Fibroblast of mammary gland (primary cell): ENCODE measurements at places on chromosomes 11 and 22.

DNA sequence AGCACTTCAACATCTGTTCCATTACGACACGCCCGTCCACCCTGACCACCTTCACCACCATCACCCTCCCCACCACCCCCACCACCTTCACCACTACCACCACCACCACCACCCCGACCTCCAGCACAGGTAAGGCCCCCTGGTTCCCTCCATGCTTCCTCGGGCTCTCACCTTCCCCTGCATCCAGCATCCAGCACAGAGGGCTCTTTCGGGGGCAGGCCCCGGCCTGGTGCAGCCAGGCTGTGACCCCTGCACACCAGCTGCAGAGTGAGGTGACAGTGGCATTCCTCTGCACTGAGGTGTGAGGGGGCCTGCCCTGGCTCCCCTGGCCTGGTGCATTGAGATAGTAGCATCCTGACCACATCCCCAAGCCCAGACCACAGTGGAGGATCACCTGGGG, 18.2 kb downstream of the MUC2 start:
- no peak for DNase-seq

DNA sequence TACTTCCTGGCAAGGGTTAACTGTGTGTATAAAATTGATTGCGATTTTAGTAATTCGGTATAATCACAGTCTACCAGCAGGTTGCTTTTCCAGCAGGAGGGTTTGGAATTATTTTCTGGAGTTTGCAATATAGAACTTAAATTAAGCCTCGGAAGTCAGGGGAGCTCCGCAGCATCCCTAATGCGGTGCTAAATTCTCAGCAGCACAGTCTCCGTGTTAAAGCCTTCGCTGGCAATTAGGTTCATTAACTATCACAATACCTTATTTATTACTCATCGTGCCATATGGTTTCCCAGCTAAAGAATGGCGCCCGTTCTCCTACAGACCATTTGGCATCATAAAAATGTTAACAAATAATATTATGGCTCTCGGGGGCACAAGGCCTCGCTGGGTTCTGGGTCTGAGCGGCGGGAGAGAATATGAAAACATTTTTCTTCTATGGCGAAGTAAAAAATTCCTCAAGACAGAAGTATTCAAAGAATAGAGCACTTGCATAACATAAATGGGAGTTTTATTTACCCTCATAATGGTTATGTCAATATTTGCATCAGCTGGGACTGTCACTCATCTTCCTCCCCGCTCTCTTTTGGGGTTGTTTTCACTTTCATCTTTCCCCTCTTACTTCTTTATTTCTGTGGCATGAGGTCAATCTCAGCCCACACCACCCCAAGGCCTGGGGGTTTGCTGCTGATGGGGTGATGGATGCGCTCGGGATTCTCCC, 28.1 kb upstream of the ZBTB16 start:
- no peak for DNase-seq

DNA sequence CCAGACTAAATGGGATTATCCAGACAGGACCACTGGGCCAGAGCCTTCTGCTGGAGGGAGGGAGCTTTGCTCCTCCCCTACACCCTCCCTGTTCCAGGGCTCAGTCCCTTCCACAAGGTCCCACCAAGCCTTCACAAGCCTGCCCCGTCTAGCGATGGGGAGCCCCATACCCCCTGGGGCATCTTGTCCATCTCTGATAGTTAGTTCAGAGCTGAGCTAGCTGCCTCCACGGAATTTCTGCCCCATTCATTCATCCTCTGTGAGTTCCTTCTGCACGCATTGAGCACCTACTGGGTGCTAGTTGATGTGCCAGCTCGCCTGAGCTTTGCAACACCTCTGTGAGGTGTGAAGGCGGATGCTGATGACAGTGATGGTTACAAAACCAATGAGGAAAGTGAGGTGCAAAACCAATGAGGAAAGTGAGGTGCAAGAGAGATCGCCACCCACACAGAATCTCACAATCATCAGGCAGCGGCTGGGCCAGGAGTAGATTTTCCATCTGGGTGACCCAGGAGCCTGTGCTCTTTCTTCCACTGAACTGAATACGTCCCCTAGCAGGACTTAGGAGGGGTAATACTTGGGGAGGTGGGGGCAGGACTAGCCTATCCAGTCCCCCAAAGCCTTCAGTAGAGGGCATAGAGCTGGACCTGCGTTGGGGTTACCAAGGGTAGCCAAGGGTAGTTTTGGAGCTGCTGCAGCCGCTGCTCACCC, 21.5 kb upstream of the CBX7 start:
- no peak for DNase-seq

GRCh38 chr22:42371099-42371498, 61.1 kb downstream of the NFAM1 start:
- DNase-seq: no peak

GRCh38 chr11:113979431-113979830, 4.5 kb downstream of the HTR3A start:
- peak; percentile 4 for DNase-seq

GRCh38 chr22:41417622-41418390, 28.8 kb downstream of the TOB2 start:
- no peak for DNase-seq

DNA sequence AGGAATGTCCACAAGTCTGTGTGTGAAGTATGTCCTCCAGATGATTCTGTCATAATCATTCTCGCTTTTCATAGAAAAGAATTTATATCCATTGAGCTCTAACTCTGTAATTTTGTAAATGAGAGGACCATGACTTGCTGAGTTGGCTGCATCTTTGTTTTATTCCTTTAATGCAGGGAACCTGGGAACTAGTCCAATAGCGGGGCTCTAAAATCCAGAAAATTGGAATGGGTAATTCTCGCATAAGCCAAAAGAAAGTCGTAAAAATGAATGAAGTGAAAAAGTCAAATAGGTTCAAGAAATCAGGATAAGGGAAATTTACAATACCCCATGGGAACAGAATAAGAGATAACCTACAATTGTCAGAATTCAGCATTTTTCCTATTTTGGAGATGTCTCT, 232.5 kb downstream of the RAB38 start:
- DNase-seq: no peak

GRCh38 chr11:132312701-132313111, 942.3 kb downstream of the NTM start:
- DNase-seq: peak; percentile 4

DNA sequence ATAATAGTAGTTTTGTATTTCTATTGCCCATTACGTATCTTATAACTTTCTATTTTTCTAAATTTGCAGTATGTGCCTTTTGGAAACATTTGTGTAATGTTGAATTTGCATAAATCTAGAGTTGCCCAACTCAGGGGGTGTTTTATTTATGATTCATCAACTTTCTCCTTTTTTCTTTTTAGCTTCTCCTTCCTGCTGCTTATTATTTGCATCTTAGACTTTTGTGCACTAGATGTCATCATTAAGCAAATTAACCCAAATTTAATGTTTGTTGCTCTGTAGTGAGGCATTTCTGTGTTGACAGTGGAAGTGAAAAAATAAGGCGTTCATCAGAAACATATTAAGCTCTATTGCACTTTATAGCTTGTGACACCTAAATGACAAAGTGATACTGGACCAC, 56.2 kb upstream of the ZBED5 start:
- no peak for DNase-seq

GRCh38 chr11:99925968-99926367, 761.1 kb upstream of the ARHGAP42 start:
- no peak for DNase-seq

- DNase-seq: no peak
Measured at GRCh38 chr11:127521413-127521812, 520.8 kb upstream of the KIRREL3 start.

- peak; percentile 95 for DNase-seq
Measured at GRCh38 chr11:119361056-119361787, 14.7 kb upstream of the MFRP start.

DNA sequence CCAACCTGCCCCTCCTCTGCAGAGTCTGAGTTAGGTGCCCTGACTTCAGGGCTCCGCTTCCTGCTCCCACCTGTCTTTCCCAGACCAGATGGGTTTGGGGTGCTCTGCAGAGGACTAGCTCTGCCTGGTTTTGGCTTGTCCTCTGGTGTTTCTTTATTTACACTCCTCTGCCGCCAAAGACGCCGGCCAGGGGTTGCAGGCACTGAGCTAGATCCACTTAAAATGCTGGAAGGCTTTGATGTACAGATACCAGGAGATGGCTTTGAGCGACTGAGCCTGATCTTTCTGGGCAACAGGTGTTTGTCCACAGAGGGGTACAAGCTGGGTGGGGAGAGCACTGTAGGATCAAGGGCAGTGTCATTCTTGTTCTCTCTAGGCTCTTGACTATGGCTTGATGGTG, 3.9 kb downstream of the SELENOH start:
- no peak for DNase-seq

- no peak for DNase-seq
Measured at GRCh38 chr11:130458410-130458729, 9.9 kb downstream of the ADAMTS15 start.

DNA sequence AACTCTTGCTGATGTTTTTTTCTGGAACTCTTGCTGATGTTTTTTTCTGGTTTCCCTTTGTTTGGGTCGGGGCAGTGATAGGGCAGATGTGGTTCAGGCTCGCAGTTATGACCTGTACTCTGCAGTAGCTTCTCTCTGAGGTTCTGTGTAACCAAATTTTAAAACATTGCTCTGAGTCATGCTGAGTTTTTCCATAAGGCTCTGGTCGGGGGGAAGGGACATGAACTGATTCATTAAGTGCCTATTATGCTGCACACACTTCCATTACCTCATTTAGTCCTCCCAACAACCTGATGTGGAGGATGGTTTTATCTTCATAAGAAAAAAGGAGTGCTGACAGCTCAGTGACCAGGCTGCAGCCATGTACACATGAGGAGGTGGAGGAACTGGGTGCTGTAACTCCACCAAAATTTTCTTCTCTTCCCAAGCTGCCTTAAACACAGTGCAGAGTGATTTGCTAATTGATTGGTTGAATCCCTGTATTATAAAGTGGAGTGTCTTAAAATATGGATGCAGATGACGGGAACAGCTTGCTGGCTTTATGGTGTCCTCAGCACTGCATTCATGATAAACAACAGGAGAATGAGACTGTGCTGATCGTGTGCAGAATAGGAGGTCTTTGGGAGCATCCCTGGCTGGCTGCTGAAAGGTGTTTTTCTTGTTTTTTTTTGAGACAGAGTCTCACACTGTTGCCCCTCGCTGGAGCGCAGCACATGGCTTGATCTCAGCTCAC, 19.1 kb downstream of the TNRC6B start:
- DNase-seq: peak; percentile 98

GRCh38 chr11:2930704-2931419, 1.6 kb upstream of the PHLDA2 start:
- peak; percentile 29 for DNase-seq

GRCh38 chr11:109132539-109132938, 289.5 kb upstream of the C11orf87 start:
- DNase-seq: no peak

GRCh38 chr11:43998308-43998707, 49.5 kb upstream of the ACCSL start:
- DNase-seq: no peak

DNA sequence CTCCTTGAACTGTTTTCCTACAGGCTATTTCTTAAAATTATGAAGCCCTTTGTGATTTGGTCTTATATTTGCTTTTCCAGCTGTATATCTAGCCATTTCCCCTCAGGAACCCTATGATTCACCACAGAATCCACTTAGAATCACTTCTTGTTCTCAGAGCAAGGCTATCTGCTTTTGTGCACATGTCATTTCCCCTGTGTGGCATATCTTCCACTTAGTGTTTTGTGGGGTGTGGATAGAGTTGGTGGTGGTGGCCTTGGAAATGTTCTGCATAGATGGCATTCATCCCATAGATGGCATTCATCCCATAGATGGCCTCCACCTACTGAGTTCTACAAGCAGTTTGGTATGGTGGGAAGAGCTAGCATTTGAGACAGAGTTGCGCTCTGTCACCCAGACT, 44.7 kb downstream of the SWAP70 start:
- no peak for DNase-seq

DNA sequence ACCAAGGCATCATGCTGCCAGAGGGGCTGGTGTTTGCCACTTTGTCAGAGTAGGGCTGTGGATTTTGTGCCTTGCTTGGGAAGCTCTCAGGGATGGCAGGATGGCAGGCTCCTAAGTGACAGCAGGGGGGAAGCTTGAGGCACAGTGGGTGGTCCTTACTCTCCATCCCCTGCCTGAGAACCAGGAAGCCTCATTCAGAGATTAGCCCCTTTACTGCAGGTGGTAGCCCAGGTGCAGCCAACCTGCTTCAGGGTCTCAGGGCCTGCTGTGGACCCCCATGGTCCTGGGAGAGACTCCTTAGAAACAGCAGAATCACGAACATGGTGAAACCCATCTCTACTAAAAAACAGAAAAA, 8.9 kb upstream of the ST3GAL4 start:
- DNase-seq: no peak

DNA sequence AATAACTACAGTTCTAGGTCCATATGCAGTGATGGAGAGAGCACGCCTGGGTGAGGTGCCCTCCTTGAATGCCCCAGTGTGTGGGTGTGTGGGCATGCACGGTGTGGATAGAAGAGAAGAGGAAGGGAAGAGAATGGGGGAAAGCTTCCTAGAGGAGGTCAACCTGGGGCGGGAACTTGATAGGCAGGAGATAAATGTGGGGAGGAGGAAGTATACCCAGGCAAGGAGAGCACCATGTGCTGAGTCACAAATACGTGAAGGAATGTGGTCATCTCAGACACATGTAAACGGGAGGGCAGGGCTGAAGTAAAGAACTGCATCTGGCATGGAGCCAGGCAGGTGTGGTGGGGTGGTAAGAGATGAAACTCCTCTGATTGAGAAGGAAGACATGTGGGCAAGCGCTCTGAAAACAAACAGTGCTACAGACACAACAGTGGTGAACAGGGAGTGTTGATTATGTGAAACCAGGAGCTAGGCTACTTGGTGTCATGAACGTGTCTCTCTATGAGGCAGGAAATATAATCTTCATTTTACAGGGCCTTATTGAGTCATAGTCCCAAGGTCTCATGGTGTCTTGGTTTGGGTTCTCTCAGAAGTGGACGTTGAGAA, 61.5 kb upstream of the EED start:
- no peak for DNase-seq

DNA sequence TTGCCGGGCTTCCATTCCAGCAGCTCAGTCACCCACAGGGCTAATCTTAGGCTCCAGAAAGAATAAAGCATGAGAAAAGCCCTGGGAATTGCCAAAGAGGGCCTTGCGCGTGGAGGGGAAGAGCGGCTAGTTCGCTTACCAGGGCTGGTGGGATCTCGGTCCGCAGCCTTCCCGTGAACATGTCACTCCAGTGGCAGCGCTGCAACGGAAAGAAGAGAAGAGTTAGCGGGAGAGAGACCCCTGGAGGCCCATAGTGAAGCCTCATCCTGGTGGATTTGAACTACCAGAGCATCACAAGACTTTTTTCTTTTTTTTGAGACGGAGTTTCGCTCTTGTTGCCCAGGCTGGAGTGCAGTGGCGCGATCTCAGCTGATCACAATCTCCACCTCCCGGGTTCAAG, 18.0 kb downstream of the RANGAP1 start:
- no peak for DNase-seq
